ENCODE measurements at places on chromosomes 6 and 20. TPM values are rescaled to one million over a fixed set of nuclear protein-coding genes. Genes with fewer than 3 reads are reported as not detected.
A peak's percentile ranks its signal among the peaks of the same experiment; 100 is the strongest.

The BMP2 gene
- 17.9 TPM for total RNA-seq

The PPARD gene
- 27.1 TPM for total RNA-seq

DNA sequence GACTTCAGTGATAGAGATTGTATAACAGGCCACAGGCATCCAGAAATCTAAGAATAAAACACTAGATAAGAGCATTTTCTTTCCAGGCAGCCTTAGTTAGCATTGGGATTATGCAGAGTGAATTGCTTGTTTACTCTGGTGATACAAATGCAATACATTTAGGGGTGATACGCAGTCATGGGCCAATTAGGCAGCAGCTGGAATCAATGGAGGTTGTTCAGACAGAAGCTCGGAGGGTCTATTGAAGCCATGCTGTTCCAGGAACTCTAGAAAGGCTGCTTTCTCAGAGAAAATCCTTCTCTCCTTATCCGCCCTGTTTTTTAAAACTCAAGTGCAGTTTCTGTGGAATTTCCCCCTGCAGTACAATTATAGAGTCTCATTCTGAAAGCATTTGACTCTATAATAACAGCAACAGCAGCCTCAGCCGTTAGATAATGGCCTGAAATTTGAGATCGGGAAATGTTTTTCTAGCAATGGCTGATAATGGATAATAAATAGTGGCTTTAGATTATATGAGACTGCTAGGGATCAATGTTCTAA, 364.3 kb upstream of the HS3ST5 start:
- H3K27me3 ChIP-seq = no peaks in the 10 kb centered on the region
- H3K36me3 ChIP-seq = no peaks in the 10 kb centered on the region
- H3K27ac ChIP-seq = peak overlapping the region; percentile 6
- H3K4me3 ChIP-seq = peak overlapping the region; percentile 44
- peaks cover 6% of the 10 kb centered on the region for H3K4me1 ChIP-seq
- DNase-seq = no peak

The RSPO4 gene
- total RNA-seq = 2.4 TPM

DNA sequence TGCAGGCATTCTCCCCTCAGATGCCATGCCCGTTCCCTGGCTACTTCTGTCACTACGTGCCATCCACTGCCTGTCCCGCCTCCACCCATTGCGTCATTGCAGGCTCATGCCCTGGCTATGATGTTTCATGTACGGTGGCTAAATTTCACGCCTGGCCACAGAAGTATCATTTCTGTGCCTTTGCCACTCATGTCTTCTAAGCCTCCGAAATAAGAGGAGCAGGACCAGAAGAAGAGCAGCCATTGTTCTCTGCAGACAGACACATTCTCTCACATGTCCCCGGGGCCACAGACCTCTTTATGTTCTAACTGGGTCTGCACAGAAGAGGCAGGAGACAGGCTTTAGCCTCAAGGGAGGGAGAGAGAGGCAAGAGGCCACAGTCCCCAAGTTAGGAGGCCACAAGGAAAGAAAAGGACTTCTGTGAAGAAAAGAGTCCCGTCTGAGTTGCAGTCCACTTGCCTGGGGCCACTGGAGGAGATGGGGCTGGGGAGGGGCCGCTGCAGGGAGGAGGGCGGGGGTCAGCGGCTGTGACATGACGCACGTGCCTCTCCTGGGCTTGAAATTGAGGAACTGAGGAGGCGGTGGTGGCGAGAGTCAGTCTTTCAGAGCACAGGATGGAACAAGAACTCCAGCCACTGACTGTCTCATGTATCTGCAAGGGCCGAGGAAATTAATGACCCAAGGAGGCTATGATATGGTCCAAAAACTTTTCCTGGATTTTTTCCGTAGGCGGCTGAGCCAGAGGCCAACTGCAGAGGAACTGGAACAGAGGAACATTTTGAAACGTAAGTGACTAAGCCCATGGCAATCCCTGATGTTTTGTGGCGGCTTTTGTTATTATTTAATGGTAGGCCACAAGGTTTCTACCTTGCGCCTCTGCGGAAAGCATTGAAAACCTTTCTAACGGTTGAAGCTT, 55.9 kb downstream of the TBC1D7 start:
- DNase-seq = no peak
- H3K27ac ChIP-seq = no peak overlapping the region
- H3K36me3 ChIP-seq = peaks cover 8% of the 10 kb centered on the region
- H3K4me3 ChIP-seq = no peak overlapping the region
- H3K27me3 ChIP-seq = no peaks in the 10 kb centered on the region
- H3K4me1 ChIP-seq = peaks cover 15% of the 10 kb centered on the region

DNA sequence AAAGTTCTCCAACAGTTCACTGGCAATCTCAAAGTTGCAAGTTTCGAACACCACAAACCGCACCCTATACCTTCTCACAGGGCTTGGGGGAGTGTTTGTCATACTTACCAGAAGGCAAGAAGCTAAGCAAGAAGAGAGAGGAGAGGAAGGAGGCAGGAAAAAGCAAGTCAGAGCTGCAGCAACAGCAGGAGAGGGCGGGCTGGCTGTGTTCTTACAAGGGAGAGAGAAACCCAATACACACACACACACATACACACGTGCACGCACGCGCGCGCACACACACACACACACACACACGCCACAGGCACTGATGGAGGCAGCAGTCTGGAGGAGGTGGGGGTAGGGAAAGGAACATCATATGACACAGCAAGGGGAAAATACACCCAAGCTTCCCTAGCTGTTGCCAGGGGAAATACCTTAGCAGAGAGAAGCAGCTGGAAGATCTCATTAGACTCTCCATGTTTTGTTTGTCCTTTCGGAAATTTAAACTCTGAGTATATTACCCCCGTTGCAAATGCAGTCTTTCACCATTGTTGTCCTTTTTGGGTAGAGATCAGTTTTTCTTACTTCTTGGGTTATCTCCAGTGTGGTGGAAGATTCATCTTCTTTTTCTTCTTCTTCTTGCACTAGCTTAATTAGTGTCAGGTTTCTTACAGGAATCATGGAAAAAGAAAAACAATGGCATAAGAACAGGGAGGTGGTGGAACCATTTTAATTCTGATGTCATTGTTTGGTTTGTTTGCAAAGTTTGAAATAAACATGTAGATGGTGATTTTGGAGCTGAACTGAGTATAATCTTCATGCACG, at the start of gene TXLNB:
TSS of gene TXLNB (minus strand) at position 186 of the 807 bp plus-strand sequence. CDS start 3,099 bp downstream, outside the sequence.
- no peaks in the 10 kb centered on the region for H3K27me3 ChIP-seq
- H3K36me3 ChIP-seq = no peaks in the 10 kb centered on the region
- H3K4me3 ChIP-seq = peak within 1 kb of the TSS; percentile 60
- H3K4me1 ChIP-seq = peaks cover 16% of the 10 kb centered on the region
- DNase-seq = peak; percentile 72
- H3K27ac ChIP-seq = peak within 1 kb of the TSS; percentile 68

- H3K36me3 ChIP-seq = no peaks in the 10 kb centered on the region
- no peak overlapping the region for H3K27ac ChIP-seq
- H3K4me1 ChIP-seq = peaks cover 8% of the 10 kb centered on the region
These were observed 37.0 kb downstream of the SYTL3 start for GRCh38 chr6:158686791-158687381.

The RRAGD gene
- 18.0 TPM for total RNA-seq

The SMIM26 gene
- 61.6 TPM for total RNA-seq

DNA sequence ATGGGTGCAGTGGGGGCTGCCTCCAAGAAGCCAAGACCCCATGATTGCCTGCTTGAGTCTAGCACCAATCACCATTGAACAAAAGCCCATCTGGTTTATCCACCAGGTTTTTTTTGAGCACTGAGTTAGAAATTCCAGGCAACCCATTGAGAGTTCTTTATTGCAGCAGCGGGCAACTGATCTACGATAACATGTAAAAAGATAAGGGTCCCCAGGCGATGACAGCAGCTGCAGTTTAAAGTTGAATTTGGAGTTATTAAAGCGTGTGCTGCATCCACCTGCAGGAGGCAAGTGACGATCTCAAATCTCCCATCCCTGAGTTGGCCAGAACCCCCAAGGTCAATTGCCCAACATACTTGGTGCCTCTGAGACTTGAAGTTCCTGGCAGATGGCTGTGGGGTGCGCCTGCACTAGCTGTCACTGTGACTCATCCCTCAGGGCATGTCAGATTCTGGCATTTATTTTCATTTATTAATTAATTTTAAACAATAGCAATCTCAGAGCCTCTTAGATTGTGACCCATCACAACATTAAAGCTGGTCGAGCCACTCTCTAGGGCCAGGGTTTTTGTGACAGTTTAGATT, 290.4 kb upstream of the SULF2 start:
- DNase-seq = no peak
- no peak overlapping the region for H3K27ac ChIP-seq
- no peak overlapping the region for H3K4me3 ChIP-seq
- no peaks in the 10 kb centered on the region for H3K36me3 ChIP-seq
- H3K4me1 ChIP-seq = peaks cover 21% of the 10 kb centered on the region

DNA sequence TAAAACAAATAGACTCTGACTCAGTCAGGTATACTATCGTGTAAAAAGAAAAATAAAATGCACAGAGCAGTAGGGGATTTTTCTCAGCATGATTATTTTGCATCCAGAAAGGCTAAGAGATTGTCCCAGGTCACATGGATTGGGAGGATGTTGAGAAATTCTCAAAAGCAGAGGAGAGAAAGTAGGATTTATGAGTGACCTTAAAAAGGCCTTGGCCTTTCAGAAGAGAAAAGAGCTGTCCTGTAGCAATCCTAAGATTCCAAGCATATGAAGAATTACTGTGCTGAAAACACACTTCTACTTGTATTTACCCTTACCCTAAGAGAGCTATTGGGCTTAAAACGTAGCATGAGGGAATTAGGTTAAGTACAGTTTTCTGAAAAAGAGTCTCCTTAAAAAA, 149.7 kb upstream of the ENPP5 start:
- H3K36me3 ChIP-seq = no peaks in the 10 kb centered on the region
- no peak for DNase-seq
- peaks cover under 1% of the 10 kb centered on the region for H3K4me1 ChIP-seq
- no peak overlapping the region for H3K4me3 ChIP-seq
- H3K27me3 ChIP-seq = no peaks in the 10 kb centered on the region
- H3K27ac ChIP-seq = no peak overlapping the region

- peak overlapping the region; percentile 93 for H3K27ac ChIP-seq
- peak overlapping the region; percentile 95 for H3K4me3 ChIP-seq
- DNase-seq = no peak
- H3K4me1 ChIP-seq = peaks cover 36% of the 10 kb centered on the region
- H3K27me3 ChIP-seq = no peaks in the 10 kb centered on the region
These were observed 658 bp downstream of the CUL7 start for GRCh38 chr6:43052842-43053544.

DNA sequence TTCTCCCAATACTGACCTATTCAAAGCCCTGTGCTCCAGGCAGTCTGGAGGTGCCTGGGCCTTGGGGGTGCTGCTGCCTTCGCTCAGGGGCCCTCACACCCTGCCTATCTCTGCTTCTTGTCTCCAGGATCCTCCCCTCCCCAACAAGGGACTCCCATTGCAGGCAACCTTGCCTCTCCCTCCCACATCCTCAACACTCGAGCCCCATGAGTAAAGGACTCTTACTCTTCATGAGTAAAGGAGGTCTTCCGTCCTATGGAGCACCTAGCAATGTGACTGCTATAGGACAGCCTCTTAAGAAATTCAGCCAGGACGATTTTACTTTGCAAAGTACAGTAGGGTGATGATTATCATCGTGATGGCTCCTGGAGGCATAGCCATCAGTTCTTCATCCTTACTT, 24.5 kb downstream of the PLEKHG1 start:
- peaks cover 15% of the 10 kb centered on the region for H3K36me3 ChIP-seq
- peaks cover 53% of the 10 kb centered on the region for H3K4me1 ChIP-seq
- H3K27ac ChIP-seq = no peak overlapping the region
- H3K27me3 ChIP-seq = peaks cover 2% of the 10 kb centered on the region
- DNase-seq = no peak

- H3K4me1 ChIP-seq = peaks cover 30% of the 10 kb centered on the region
- H3K36me3 ChIP-seq = no peaks in the 10 kb centered on the region
- no peak overlapping the region for H3K27ac ChIP-seq
- no peaks in the 10 kb centered on the region for H3K27me3 ChIP-seq
- no peak for DNase-seq
These were observed 81.3 kb downstream of the VEGFA start for GRCh38 chr6:43851204-43851865.

DNA sequence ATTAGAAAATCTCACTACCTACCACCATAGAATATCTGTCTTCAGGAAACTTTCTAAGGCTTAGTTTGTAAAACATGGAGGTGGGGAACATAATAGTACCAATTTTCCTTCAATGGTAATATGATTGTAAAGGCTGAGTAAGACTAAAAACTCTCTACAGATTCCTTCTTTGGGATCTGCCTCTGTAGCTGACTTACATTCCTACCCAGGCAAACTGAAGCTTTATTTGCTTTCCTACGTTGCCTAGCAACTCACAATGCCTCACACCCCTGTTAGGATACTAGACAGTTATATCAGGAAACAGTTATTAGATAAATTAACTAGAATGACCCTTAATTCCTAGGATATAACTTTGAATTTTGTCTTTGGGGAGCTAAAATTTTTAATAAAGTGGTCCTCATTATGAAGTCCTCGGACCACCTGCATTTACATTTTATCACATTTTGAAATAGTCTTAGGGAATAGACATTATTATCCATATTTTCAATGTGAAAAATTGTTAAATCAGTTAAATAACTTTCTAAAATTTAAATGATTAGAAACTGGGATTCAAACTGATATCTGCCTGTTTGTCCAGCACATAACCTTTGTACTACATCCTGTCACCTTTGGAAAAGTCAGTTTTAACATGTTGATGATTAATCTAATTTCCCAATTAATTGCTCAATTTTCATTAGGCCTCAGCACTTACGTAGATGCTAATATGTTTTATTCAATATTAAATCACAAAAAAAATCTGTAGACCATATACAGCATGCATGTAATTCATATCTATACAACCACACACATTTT, 591.4 kb downstream of the RNF144B start:
- peak overlapping the region; percentile 52 for H3K27ac ChIP-seq
- peaks cover 26% of the 10 kb centered on the region for H3K4me1 ChIP-seq
- H3K36me3 ChIP-seq = no peaks in the 10 kb centered on the region
- H3K27me3 ChIP-seq = peaks cover 5% of the 10 kb centered on the region

DNA sequence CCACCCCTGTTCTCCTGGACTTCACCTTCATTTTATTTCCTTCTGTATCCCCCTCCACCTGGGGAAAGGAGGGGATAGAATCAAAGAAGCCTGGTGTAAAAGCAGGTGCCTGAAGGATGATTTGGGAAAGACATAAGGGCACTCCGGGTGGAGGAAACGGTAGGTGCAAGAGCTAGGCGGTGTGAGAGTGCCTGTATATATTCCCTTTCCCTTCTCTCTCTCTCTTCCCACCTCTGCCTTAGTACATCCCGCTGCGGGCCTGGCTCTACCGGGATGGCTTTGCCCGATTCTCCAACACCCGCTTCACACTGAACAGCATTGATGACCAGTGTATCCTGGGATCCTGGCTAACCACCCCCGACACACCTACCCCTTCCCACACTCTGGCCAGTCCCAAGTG, 26.2 kb downstream of the PDRG1 start:
- H3K4me1 ChIP-seq = peaks cover 8% of the 10 kb centered on the region
- H3K36me3 ChIP-seq = no peaks in the 10 kb centered on the region
- no peak overlapping the region for H3K4me3 ChIP-seq
- no peak for DNase-seq
- H3K27me3 ChIP-seq = peaks cover 17% of the 10 kb centered on the region

The CAGE1 gene
- not detected for total RNA-seq

The SCUBE3 gene
- 14.7 TPM for total RNA-seq

The GSTA3 gene
- not detected for total RNA-seq

GRCh38 chr6:122726649-122727048, 52.9 kb upstream of the FABP7 start:
- no peak overlapping the region for H3K27ac ChIP-seq
- H3K4me3 ChIP-seq = no peak overlapping the region
- H3K27me3 ChIP-seq = no peaks in the 10 kb centered on the region
- no peaks in the 10 kb centered on the region for H3K4me1 ChIP-seq
- no peak for DNase-seq
- no peaks in the 10 kb centered on the region for H3K36me3 ChIP-seq

- no peaks in the 10 kb centered on the region for H3K36me3 ChIP-seq
- no peak for DNase-seq
- no peak overlapping the region for H3K4me3 ChIP-seq
- H3K4me1 ChIP-seq = peaks cover 8% of the 10 kb centered on the region
- peak overlapping the region; percentile 67 for H3K27ac ChIP-seq
These were observed 202.0 kb upstream of the RNF24 start for GRCh38 chr20:4217349-4217841.

The ARFGEF3 gene
- total RNA-seq = 24.0 TPM

The CPNE5 gene
- 0.72 TPM for total RNA-seq

The PIGT gene
- 70.1 TPM for total RNA-seq

The IL17A gene
- total RNA-seq = not detected

All from type B pancreatic cell (in vitro differentiated cells).